Stimulated activated CD4-positive, alpha-beta T cell treated with anti-CD3 and anti-CD28 coated beads, Interleukin-2, amount 100 ng/mL, for 24 hours (primary cell): ENCODE measurements at places on chromosomes 12 and 14.

DNA sequence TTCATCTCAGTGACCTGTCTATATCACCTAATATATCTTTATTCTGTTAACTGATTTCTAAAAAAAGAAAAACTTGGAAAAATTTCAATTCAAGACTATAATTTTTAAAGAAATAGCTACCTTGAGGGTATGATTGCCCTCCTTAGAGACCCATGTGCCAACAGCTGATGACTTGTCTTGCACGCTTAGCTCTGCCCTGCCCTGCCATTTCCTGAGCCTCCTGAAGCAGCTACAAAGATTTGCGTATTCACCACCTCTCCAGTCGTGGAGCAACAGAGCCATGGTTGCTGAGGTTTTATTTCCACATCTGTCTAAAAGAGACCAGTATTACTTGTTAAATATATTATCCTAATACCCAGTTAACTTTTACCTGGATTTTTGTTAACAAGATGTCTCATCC lies 91.7 kb upstream of the ATF1 start:
- DNase-seq = no peak

DNA sequence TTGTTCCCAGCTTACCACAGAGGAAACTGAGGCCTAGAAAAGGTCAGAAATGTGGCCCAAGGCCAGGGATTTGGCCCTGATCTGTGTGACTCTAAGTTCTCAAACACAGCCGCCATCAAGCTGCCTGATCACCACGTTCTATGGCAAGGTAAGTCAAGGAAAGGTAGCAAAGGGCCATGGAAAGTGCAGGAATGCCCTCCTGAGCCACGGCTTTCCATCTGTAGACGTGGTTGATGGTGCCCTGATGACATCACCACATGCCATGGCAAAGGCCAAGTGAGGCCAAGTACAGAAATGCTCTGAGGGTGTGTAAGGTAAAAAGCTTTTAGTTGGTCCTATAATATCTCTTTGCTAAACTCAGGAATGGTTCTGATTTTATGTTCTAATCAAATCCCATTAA lies 99.3 kb downstream of the DNAH10 start:
- no peak for DNase-seq

DNA sequence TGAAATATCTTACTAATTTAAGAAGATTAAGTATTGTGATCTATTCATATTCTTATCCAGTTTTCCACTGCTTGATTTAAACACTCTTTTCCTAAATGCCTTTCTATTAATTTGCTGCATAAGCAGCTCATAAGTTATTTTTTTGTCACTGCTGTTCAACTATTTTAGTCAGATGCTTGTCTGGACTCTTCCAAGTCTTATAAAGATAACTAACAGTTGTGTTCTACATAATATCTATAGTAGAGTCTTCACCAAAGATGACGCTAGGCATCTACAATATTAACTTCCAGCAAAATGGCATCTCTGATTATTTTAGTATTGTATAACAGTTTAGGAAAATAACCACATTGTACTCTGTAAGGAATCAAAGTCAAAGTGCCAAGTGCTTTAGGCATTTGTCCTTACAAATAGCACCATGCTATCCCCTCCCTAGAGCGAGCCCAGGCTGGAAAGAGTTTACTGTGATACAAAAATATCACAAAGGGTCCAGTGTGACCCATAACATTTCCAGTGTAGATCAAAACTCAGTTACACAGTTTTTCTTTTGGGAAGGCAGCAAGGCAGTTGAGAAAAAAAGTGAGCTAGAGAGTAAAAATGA lies 98.2 kb downstream of the DENND5B start:
- no peak for DNase-seq

DNA sequence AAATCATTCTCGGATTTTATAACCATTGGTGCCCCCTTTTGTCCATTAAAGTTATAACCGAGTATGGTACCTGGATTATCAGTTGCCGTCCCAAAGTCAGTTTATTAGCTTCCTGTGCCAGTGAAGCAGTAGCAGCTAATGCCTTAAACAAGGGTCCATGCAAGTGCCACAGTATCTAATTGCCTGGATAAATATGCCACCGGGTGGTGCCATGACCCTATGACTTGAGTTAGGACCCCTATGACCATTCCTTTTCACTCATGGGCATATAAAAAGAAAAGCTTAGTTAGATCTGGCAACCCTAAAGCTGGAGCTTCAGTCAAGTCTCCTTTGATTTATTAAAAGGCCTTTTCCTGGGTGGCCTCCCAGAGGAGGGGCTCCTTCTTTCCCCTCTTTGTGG lies 1314.6 kb downstream of the TMEM121 start:
- no peak for DNase-seq

- DNase-seq = no peak
Measured at GRCh38 chr12:65665817-65666216, 158.5 kb upstream of the HMGA2 start.

- no peak for DNase-seq
Measured at GRCh38 chr14:97485201-97485600, 688.0 kb downstream of the VRK1 start.

- no peak for DNase-seq
Measured at GRCh38 chr14:90281261-90281660, 24.9 kb downstream of the PSMC1 start.

DNA sequence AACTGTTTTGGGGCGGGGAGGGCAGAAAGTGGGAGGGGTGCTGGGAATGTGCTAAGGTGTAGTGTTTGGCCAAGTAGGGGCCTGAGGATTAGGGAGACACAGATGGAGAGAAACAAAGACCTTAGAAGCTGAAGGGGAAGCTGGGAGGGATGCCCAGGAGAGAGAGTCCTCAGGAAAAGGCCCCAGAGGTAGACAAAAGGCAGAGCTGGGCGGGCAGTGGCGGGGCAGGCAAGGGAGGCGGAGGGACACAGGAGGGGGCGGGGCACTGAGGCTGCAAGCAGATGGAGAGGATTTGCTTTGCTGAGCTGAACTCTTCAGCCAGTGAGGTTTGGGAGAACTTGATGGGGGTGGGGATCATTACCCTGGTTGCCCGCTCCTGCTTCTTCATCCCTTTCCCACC lies 2.8 kb downstream of the PTMS start:
- no peak for DNase-seq

DNA sequence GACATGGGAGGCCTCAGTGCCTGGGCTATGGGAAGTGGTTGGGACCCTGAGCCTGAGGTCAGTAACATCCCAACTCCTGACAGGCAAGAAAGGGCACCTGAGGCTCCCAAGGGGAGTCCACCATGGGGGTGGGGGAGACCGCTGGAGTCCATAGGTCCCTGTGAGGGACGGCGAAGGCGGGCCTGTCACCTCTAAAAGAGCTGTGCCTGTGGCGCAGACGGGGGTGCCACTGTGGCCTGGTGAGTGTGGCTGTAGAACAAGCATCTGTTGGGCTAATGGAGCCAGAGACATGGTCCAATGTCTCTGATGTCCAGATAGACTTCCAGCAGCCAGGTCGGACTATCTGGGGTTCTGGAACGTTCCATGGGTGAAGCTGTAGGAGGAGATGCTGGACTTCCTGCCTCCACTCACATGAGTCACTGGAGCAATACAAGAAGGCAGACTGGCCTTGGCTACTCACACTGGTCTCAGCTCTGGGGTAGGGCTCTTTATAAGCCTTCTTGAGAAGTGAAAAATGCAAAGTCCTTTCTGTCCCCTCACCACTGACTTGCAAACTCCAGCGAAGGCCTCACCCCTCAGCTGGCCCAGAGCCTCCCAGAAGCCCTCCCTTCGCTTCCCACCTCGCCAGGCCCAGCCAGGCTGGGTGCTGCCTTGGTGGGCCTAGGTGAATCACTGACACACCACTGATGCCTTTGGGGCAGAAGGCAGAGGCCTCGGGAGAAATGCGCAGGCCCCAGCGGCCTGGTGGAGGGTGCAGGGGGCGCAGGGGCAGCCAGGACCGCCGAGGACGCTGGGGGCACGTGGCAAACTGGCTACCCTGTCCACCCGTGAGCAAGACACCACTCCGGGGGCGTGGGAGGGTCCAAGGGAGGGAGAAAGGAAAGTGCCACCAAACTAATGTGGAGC lies 1.1 kb upstream of the TRAF3 start:
- peak; percentile 15 for DNase-seq

DNA sequence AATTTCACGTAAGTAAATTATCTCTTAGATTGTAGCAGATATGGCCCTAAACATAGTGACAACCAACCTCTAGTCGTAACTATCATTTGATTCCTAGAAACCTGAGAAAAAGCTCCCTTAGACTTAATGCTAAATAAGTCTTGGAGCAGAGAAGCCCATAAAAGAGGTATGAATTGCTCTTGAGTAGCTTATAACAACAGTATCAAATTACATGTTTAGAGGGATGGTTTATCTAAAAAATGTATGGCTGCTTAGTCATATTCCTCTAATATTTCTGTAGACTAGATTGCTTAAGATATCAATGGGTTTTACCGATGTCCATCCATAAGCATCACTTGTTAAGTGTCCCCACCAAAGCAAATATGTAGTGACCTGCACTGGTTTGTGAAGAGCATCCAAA lies 259.7 kb downstream of the NELL2 start:
- DNase-seq = no peak

GRCh38 chr12:15088105-15088504 lies 115.3 kb downstream of the PDE6H start:
- no peak for DNase-seq

DNA sequence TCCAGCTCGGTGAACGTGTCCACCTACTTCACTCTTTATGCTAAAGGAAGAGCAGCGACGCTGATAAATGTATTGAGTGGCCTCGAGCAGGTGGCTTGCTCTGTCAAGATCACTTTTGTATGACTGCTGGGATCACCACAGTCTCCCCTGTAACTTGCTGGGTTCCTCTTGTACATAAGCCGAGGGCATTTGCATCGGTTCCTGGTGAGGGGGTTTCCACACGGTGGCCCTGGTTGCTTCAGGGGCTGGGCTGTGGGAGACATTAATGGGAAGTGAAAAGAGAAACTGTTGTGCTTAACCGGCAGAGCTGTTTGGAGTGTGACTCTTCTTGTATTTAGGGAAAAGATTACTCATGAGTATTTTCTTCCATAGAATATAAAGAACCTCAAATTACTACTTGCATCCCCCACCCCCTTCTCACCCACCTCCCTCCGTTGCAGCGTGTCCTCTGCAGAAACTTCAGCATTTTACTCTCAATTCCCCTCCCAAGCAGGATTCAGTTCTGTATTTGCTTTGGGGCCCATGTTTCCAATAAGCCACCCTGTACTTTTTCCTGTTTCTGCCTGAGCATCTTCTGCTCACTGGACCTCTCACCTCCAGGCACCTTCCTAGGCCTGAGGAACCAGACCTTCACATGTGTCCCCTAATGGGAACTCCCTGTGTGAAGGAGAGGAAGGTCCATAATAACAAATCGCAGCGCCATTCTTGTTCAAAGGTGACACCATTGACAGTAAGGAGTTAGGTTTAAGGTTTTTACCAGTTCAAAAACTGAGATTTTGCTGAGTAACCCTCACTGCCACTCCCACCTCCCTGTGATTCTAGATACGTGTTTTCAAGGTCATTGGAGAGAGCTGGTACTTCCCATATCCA lies 187.0 kb downstream of the ETV6 start:
- DNase-seq = peak; percentile 74

DNA sequence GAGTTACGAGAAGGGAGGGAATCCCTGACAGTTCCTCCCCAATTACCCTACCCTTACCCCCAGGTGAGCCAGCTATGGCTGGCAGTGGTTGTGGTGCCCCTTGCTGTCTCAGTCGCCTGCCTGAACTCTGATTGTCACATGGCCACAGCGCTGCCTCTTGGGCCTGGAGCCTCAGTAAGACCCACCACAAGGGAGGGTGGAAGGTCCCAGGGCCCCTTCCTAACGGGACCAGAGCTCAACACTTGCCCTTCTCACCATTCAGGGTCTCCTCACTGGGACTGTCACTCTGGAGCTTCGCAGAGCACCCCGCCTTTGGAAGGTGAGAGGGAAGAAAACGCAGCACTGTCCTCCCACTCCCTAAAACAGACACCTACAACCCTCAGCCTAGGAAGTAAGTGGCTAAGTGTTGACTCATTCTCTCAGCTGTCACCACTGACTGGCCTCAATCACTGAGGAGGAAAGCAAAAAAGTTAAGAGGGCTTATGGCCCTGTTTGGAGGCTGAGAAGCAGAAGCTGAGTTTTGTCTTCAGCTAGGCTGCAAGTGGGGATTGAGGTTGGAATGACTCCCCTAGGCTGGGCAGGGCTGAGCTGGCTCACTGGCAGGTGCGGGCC lies 1.0 kb downstream of the TMEM253 start:
- DNase-seq = no peak

- no peak for DNase-seq
Measured at GRCh38 chr14:83870546-83871270, 1659.2 kb upstream of the FLRT2 start.

DNA sequence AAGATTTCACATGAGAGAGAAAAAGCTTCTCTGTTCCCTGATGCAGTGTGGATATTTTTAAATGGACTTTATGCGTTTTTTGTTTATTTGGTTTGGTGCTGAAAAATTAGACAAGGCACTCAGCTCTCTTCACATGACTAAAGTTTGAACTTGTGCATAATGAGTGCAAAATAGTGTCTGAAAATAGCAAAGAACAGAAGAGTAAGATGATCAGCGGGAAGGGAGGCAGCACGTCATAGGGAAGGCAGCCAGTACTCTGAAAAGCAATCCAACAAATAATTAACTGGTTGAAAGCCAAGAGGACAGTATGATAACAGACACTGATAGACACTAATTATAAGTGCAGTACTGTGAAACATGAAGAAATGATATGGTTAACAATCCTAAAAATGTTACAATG lies 46.6 kb upstream of the CDKN3 start:
- no peak for DNase-seq
